ENCODE measurements at places on chromosomes 3 and 15.

- no peak for DNase-seq
These were observed 41.3 kb downstream of the APBA2 start for GRCh38 chr15:28927043-28927442.

DNA sequence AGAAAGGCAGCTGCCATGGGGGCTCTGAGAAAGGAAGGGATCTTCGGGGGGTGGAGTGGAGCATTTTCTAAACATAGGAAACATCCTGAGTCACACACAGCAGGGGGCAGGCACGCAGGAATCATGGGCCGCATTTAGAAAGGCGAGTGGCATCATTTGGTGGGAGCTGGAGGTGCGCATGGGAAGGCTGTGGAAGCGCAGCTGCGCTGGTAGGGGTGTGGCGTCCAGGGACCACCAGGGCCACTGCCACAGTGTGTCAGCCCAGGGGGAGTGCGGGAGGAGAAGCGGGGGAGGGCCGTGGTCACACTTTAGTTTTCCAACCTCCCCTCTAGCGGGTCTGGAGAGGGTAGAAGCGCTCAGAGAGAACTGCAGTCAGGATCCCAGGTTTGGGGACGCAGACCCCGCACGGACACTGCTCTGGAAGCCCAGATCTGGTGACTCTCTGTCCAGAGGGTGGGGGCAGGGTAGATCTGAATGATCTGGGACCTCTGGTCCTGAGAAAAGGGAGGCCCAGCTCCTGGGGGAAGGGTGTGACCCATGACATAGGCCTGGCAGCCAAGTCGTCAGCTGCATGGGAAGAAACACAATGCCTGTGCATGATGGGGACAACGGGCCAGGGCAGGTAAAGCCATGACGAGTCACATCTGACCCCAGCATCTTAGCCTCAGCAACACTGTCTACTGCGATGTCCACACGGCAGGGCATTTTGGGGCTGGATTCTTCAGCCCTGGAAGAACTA is 88.0 kb upstream of the IQSEC1 start:
- no peak for DNase-seq

DNA sequence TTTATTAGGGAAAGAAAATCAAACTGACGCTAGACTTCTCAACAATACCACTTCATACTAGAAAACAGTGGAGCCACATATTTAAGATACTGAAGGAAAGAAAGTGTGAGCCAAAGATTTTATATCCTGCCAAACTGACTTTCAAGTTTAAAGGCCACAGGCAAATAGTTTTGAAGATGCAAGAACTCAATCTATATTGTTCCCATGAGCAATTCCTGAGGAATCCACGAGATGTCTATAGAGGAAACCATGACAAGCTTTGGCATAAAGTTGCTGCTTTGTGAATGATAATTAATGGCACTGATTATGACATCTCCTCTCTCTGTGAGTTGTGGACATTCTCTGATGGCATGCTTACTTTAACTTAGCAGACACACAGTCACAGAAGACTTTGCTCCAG is 276.1 kb upstream of the GOLGA6L4 start:
- no peak for DNase-seq

DNA sequence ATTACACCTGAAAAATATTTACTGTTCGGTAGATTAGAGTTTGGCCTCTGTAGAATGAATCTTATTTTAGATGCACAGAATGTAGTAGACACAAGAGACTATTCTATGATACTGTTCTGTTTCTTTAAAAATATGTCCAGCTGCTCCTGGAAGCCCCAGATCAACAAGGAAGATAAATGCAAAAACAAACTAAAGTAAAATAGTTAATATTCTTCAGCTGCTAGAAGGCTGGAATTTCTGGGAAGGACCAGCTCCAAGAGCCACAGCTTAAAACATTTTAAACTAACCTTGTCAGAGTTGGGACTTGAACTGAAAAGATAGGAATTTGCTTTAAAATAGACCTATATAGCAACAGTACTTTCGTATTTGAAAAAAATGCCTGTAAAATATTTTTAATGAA is 277.9 kb downstream of the PTPRG start:
- no peak for DNase-seq

DNA sequence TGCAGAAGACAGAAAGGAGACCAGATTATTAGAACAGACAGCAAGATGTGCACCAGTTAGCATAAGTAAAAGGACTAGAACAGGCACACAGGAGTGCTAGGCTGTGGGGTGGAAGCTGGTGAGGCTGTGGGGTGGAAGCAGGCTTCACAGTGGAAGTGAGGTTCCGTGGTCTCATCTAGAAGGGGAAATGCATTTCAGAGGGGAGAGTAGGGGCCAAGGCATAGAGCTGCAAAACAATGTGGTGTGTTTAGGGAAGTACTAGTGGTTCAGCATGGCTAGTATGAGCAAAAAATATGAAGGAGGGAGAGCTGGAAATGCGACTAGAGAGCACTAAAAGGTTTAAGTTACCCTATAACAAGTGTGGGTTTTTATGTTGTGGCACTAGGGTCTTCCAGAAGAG is 6.5 kb downstream of the POPDC2 start:
- no peak for DNase-seq

- no peak for DNase-seq
These were observed 44.2 kb upstream of the RNU6-1 start for GRCh38 chr15:67884009-67884408.

- DNase-seq, result no peak
These were observed 1045.8 kb downstream of the ROBO1 start for GRCh38 chr3:78721771-78722543.

DNA sequence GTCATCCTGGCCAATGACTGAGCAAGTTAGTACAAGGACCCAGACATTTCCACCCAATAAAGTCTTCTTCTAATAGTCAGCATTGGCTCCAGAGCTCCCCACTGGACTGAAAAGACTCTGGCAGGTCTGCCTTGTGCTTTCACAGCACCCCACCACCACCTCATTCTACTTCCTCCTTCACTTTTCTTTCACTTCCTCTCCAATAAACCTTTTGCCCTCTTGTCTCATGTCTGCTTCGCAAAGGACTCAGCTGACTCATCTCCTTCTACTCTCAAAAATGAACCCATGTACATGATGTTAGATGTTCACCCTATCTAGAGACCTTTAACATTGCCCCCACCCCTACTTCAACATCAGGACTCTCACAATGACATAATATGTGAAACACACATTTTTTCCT is 181.0 kb upstream of the PPP2R3A start:
- DNase-seq, result no peak

GRCh38 chr3:33403756-33404155 is 36.4 kb downstream of the UBP1 start:
- no peak for DNase-seq

DNA sequence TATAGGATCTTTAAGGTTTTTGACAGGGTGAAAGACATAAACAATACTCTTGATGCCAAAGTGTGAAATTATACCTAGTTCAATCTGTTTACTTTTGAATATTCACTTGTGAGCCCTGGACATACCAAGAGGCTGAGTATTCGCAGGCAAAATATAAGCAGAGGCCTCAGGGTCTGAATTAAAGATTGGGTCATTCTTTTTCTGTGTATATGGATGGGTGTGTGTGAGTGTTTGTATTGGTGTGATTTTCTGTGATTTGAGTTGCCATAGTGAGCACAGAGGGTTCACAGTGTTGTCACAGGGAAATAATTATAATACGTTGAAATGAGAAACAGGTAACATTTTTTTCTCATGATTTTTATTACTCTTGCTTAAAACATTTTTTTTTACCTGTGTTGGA is 770.7 kb upstream of the ALCAM start:
- DNase-seq, result no peak

- DNase-seq, result no peak
These were observed 144.1 kb downstream of the ITPR1 start for GRCh38 chr3:4637265-4637664.

GRCh38 chr15:73647259-73648013 is 14.2 kb upstream of the NPTN start:
- no peak for DNase-seq

All from MM.1S (cell line).